Activated CD4-positive, alpha-beta T cell treated with anti-CD3 and anti-CD28 coated beads, Interleukin-10, Interleukin-2, amounts not matched to agents 100 ng/mL and 50 ng/mL, durations not matched to agents 16 hours and 8 hours (primary cell): ENCODE measurements at places on chromosomes 3 and 15.

DNA sequence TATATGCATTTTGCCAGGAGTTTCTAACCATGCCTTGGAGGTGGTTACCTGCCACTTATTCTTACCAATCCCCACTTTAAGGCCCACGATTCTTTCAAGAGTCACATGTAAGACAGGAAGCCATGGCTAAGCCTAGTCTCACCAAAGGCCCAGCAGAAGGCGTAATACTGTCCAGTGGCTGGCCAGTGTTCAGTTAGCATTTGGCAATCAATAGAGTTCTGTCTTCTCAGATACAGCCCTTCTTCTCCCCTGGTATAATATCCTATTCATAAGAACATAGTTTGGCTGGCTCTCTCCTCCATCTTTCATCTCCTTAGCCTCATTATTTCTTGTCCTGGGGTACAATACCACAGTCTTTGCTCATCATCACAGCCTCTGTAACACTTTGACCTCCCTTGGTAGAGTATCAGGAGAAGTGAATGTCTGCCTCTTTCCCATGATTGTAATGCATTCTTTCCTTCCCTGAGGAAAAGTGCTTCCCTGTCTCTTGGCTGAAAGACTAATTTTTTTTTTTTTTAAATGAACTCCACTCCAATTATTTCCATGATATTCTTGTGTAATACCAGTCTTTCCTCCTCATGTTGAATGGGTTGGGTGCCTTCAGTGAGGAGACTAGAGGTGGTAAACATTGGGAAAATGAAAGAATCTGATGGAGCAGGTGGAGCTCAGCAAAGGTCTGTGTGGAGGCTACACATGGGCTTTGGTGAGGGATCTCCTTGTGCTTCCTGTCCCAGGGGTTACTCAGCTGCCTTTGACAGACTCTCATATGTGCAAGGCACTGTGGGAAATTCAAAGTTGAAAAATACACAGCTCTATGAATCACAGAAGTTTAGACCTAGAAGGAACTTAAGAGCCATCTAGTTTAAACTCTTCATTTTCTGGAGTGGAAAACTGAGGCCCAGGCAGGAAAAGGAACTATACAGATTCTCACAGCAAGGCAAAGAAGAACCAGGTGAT is 218.2 kb downstream of the P3H2 start:
- DNase-seq = no peak

DNA sequence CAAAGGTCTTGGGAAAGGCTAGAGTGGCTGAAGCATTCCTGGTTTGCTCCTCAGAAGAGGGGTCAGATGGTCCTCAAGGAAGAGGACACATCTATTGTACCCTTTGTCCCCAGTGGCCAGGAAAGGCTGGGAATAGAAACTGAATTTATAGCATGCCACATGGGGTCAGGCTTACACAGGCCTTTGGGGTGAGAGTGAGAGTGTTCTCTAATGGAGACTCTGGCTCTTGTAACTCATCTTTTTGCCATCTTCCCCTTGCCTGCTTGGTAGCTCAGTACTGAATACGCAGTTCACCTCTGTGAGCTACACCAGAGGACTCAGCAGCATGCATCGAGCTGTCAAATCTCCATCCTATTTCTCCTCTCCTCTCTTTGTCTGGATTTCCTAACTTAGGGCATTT is 87.5 kb downstream of the ATP2B2 start:
- DNase-seq = no peak

DNA sequence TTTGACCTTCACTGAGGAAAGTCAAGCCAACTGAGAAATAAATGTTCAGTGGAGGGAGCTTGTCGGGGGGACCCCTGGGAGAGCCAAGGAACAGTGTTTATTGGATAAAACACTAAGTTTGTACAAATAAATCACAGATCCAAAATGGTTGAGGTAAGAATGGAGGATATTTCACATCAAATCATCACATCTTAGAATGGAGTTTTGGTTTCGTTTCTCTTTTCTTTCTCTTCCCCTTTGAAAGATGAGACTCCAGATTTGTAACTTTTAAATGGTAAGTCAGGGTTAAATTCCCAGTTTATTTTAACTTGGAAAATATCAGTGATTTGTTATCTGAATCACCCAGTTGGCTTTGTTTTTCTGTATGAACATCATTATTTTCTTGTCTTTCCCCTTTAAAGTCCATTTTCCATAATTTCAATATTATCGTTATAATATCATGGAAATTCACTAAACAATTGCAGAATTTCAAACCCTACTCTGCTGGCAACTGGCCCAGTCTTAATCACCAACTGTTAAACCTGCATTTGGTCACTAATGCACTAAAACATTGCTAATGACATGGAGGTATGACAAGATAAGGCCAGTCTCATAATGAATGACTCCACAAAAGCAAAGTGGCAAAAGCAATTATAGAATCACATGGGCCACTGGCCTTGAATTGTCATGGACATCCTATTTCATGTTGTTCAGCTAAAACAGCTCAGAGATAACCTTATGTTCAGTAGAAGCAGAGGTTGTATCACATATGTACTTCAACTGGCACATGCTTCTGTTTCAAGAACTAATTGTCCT is 295.1 kb downstream of the SHOX2 start:
- DNase-seq = no peak

GRCh38 chr3:161035711-161036110 is 69.4 kb downstream of the B3GALNT1 start:
- DNase-seq = no peak

DNA sequence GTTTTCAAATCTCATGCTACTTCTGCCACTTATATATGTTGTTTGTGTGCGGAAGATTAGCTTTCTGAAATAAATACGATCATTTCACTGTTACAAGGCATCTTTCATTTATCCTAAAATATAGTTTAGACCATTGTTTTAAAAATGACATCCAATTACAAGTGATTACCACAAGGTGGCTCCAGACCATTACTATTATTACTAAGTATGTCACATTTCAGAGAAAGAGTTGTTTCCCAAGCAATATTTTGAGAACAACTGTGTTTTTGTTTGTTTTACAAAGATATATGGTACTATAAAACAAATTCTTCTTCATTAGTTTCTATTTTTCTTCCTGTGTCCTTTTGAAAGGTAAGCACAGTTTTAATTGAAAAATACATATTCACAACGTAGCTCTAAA is 136.0 kb upstream of the RAP2B start:
- peak; percentile 34 for DNase-seq

- DNase-seq = no peak
Measured at GRCh38 chr3:35678643-35679161, 39.4 kb downstream of the ARPP21 start.

GRCh38 chr3:113516115-113516505 is 1.2 kb upstream of the SPICE1 start:
- no peak for DNase-seq

- DNase-seq = no peak
Measured at GRCh38 chr15:88655800-88656488, 17.1 kb downstream of the ISG20 start.

DNA sequence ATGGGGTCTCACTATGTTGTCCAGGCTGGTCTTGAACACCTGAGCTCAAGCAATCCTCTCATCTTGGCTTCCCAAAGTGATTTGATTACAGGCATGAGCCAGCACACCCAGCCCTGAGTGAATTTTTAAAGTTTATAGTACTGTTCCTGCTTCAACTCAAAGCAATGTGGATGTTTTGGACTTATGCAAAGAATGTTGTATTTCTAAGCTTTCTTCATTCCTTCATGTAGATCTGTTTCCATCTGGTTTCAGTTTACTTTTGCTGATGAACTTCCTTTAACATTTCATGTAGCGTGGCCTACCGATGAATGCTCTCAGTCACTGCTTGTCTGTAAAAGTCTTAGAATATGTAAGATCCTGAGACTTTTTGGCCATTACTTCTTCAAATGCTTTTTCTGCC is 23.2 kb downstream of the NRG4 start:
- no peak for DNase-seq

DNA sequence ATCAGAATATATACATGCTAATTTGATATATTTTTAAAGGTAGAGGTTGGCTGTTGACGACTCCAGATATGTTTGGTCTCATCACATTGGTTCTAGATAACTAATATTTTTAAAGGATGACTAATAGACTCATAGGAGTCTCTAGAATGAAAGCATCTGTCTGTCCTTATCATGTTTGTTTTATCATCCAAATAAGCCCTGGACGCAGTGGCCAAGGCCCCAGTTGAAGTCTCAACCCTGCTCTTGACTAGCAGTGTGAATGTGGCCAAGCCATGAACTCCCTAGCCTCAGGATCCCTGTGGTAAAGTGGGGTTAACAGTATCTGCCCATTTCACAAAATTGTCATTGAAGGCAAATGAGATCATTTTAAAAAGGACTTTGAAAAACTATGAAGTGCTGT is 53.6 kb downstream of the ABHD2 start:
- no peak for DNase-seq

GRCh38 chr3:141151439-141151838 is 80.2 kb upstream of the PXYLP1 start:
- no peak for DNase-seq

- DNase-seq = no peak
Measured at GRCh38 chr15:28918141-28918983, 32.6 kb downstream of the APBA2 start.

GRCh38 chr3:124504332-124505059 is 225.8 kb upstream of the UMPS start:
- DNase-seq = no peak

GRCh38 chr15:92149465-92149864 is 244.2 kb upstream of the ST8SIA2 start:
- no peak for DNase-seq

GRCh38 chr15:39499681-39500080 is 81.2 kb upstream of the THBS1 start:
- no peak for DNase-seq

DNA sequence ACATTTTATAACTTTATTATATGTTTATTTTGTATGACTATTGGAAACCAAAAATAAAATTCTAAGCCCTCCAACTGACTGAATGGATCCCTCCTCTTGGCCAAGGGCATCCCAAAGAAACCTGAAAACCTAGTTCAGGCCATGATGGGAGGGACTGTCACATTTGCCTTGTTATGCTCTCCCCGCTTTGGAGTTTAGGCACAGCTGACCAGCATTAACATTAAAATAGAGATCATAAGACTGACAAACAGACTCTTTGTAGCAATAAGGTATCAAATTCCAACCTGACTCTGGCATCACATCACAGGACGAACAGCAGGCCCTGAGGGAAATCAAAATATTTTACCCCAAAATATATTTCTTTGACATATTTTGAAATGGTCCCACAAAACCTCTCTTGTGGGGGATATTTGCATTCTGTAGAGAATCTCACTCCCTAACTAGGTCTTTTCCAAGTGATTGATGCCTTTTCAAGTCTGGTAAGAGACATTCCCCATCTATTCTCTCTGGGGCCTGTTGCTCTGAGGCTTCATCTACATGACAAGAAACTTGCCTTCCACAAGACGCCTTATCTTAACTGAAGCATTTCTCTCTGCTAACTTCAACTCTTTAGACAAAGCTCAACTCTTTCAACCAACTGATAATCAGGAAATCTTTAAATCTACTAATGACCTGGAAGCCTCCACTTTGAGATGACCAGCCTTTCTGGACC is 81.8 kb upstream of the PRR23E start:
- DNase-seq = no peak

GRCh38 chr3:10340046-10340445 is 19.1 kb upstream of the SEC13 start:
- DNase-seq = no peak

DNA sequence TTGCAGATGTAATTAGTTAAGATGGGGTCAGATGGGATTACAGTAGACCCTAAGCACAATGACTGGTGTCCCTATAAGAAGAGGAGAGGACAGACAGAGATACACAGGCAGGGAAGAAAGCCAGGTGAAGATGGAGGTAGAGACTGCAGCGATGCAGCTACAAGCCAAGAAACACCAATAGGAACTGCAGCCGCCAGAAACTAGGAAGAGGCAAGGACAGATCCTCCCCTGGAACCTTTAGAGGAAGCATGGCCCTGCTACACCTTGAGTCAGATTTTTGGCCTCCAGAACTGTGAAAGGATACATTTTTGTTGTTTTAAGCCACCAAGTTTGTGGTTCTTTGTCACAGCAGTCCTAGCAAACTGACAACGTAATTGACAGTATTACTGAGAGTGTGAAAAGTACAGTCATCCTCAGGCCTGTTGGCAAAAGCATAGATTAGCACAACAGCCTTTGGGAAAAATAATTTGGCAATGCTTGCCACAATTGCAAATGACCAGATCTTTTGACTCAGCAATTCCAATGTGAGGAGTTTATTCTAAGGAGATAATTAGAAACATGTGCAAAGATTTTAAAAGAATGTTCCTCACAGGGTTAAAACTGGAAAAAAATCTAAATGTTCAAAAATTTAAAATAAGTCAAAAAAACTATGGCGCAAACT is 82.6 kb upstream of the TJP1 start:
- no peak for DNase-seq

DNA sequence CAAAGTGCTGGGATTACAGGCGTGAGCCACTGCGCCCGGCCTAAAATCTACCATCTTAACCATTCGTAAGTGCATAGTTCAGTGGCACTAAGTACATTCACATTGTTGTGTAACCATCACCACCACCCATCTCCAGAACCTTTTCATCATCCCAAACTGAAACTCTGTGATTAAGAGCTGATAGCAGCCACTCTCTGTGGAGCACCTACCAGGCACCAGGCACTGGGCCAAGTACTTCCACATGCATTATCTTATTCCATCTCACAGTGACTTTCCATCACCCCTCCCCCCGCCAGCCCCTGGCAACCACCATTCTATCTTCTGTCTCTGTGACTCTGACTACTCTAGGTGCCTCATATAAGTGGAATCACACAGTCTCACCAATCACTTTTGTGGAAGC is 2.3 kb upstream of the INSYN1 start:
- no peak for DNase-seq

DNA sequence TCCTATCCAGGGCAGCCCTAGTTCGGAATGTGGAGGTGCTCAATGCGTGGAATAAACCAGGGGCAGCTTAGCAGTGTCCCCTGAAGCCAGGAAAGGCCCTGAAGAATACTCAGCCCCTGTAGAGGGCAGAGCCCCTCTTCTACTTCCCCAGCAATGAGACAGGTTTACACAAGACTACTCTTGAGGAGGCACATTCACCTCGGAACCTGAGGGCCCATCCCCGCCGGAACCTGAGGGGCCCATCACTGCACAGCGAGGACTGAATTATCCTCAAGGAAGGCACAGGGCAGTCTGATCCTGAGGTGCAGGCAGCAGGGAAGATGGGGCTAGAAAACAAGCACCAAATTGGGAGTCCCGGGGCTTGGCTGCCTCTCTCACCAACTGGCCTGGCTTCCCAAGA is 22.2 kb downstream of the CCDC13 start:
- no peak for DNase-seq

- no peak for DNase-seq
Measured at GRCh38 chr3:32148351-32148750, 41.9 kb downstream of the GPD1L start.

GRCh38 chr3:132325103-132325606 is 7.9 kb downstream of the ACP3 start:
- no peak for DNase-seq

DNA sequence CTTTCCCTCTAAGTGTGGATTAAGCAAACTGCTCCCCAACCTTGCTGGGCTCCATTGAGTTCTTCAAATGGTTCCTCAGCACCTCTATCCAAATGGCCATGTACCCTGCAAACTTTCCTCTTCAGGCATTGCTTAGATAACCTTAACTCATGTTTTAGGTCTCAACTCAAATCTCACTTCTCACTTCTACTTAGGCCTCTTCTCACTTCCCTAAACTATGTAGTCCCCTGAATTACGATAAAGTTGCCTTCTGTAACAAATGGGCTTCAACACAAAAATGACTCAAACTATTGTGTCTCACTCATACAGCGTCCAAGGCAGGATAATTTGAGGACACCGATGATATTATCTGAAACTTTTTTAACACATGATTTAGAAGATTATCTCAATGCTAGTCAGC is 62.4 kb upstream of the STAC start:
- DNase-seq = no peak
